ENCODE measurements at places on chromosomes 4 and X. TPM values are rescaled to one million over a fixed set of nuclear protein-coding genes. Genes with fewer than 3 reads are reported as not detected.

GRCh38 chr4:15652191-15652590 is 3.0 kb downstream of the FBXL5 start:
- no peaks in the 10 kb centered on the region for H3K27me3 ChIP-seq
- H3K27ac ChIP-seq: peak overlapping the region; percentile 89
- H3K36me3 ChIP-seq: no peaks in the 10 kb centered on the region
- no peak overlapping the region for H3K4me3 ChIP-seq
- no peak for DNase-seq

- no peaks in the 10 kb centered on the region for H3K36me3 ChIP-seq
- H3K27ac ChIP-seq: no peak overlapping the region
- H3K27me3 ChIP-seq: no peaks in the 10 kb centered on the region
- no peak overlapping the region for H3K4me3 ChIP-seq
- DNase-seq: no peak
- H3K4me1 ChIP-seq: no peaks in the 10 kb centered on the region
Measured at GRCh38 chr4:4734425-4734824, 125.0 kb upstream of the MSX1 start.

- H3K36me3 ChIP-seq: no peaks in the 10 kb centered on the region
- no peak overlapping the region for H3K27ac ChIP-seq
- no peak overlapping the region for H3K4me3 ChIP-seq
- no peak for DNase-seq
- H3K4me1 ChIP-seq: peaks cover 7% of the 10 kb centered on the region
- no peaks in the 10 kb centered on the region for H3K27me3 ChIP-seq
Measured at GRCh38 chr4:186669735-186670134, 53.9 kb downstream of the FAT1 start.

DNA sequence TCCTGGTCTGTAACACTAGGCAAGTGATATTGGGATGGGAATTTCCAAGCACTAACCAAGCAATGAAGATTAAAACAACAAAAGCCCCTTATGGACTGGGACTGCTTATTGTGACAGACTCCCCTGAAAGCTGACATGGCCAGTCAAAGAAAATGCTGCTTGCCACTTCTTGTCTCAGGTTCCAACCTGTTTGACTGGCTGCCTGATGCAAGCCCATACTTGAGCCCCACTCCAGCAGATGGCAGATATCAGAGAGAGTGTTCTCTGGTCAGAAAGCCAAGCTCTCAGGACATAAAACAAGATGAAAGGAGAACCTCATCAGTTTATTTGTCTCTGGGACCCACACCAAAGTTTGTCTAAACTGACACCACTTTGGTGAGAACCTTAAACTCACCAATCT is 15.5 kb upstream of the IGBP1 start:
- no peaks in the 10 kb centered on the region for H3K36me3 ChIP-seq
- no peaks in the 10 kb centered on the region for H3K4me1 ChIP-seq
- H3K27ac ChIP-seq: no peak overlapping the region

TMPRSS11F gene
- not detected for total RNA-seq

TMPRSS11A gene
- not detected for total RNA-seq

DNA sequence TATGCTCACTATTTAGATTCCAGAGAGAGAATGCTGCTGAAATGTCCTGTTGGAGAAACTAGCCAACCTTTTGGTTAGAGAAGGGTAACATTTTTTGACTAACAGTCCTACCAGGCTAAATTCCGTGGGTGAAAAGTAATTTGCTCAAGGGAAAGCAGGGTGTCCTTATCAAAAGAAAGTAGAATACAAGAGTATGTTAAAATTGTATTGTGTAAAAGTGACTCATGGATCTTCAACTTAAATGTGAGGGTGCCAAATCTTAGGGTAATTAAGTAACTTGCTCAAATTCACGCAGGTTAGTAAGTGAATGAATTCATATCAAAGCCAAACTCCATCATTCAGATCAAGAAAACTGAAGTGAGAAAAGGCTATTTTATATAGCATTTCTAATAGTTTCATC is 81.7 kb downstream of the PCDH7 start:
- no peaks in the 10 kb centered on the region for H3K4me1 ChIP-seq
- H3K36me3 ChIP-seq: no peaks in the 10 kb centered on the region
- DNase-seq: no peak
- no peak overlapping the region for H3K27ac ChIP-seq

- no peaks in the 10 kb centered on the region for H3K4me1 ChIP-seq
- no peaks in the 10 kb centered on the region for H3K36me3 ChIP-seq
- no peak for DNase-seq
- H3K27me3 ChIP-seq: no peaks in the 10 kb centered on the region
Measured at GRCh38 chr4:18192901-18193300, 171.3 kb upstream of the LCORL start.

TSPAN7 gene
- 74.8 TPM for total RNA-seq

ZNF182 gene
- total RNA-seq: 5.0 TPM

GRCh38 chr4:85067342-85067741 is 100.9 kb upstream of the WDFY3 start:
- H3K4me3 ChIP-seq: no peak overlapping the region
- H3K27me3 ChIP-seq: no peaks in the 10 kb centered on the region
- no peaks in the 10 kb centered on the region for H3K36me3 ChIP-seq

KLB gene
- 0.87 TPM for total RNA-seq

GRCh38 chr4:83219344-83220331 is 65.0 kb downstream of the COQ2 start:
- H3K4me1 ChIP-seq: peaks cover 19% of the 10 kb centered on the region
- no peaks in the 10 kb centered on the region for H3K36me3 ChIP-seq
- H3K4me3 ChIP-seq: no peak overlapping the region
